Amygdala (tissue), 56 donors: ENCODE measurements at places on chromosomes 7 and 10.
A peak's percentile ranks its signal among the peaks of the same experiment; 100 is the strongest.

GRCh38 chr10:123996302-123996701, 97.1 kb downstream of the CHST15 start:
- DNase-seq: no peak

GRCh38 chr10:116752969-116753665, 10.8 kb upstream of the HSPA12A start:
- DNase-seq: peak; percentile 25

GRCh38 chr10:124087672-124088634, 5.4 kb downstream of the CHST15 start:
- DNase-seq: no peak

- DNase-seq: no peak
Observed at GRCh38 chr7:94957061-94957460, 49.7 kb downstream of the PPP1R9A start.

DNA sequence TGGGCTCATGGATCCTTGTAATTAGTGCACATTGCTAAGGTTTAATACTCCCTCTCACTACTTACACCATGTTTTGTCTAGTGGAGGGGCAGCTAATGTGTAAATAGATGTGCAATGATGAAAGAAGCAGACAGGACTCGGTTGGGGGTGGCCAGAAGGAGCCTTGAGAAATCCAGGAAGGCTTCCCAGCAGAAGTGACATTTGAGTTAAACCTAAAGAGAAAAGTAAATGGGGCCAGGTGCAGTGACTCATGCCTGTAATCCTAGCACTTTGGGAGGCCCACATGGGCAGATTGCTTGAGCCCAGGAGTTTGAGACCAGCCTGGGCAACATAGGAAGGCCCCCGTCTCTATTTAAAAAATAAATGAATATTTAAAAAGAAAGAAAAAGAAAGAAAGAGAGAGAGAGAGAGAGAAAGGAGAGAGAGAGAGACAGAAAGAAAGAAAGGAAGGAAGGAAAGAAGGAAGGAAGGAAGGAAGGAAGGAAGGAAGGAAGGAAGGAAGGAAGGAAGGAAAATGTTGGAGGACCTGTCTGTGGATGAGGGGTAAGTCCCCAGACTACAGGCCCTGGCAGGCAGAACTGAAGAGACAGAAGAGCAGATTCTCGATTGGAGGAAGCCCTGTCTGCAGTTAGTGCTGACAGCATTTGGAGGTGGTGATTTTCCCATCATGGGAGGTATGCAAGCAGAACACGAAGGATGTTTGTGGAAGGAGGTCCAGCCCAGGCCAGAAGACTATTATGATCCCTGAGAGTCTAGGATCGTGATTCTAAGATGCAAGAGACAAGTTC, 3.6 kb downstream of the ELN start:
- DNase-seq: no peak

GRCh38 chr10:76303682-76304316, 872.4 kb downstream of the LRMDA start:
- DNase-seq: peak; percentile 23

- DNase-seq: peak; percentile 44
Observed at GRCh38 chr7:130896898-130897514, 163.0 kb upstream of the KLF14 start.

- no peak for DNase-seq
Observed at GRCh38 chr7:17952387-17952786, 12.1 kb upstream of the SNX13 start.

GRCh38 chr7:123724817-123725253, 24.0 kb downstream of the WASL start:
- DNase-seq: no peak

DNA sequence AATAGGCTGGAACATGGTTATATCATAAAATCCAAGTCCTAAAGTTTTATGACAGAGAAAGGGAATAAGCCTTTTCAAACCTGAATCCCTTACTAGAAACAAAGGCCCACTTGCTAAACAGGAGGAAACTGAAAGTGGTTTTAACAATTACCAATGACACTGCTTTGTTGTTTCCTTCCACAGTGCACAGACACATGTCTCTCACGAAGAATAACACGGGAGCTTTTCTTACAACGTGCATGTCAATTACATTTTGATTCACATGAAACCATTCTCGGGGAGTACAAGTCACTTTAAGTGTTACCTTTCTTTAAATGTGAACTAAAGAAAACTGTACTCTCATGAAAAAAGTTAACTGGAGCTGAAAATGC, 1.4 kb downstream of the MRPS33 start:
- no peak for DNase-seq

GRCh38 chr7:26278770-26279169, 12.9 kb upstream of the SNX10 start:
- no peak for DNase-seq

DNA sequence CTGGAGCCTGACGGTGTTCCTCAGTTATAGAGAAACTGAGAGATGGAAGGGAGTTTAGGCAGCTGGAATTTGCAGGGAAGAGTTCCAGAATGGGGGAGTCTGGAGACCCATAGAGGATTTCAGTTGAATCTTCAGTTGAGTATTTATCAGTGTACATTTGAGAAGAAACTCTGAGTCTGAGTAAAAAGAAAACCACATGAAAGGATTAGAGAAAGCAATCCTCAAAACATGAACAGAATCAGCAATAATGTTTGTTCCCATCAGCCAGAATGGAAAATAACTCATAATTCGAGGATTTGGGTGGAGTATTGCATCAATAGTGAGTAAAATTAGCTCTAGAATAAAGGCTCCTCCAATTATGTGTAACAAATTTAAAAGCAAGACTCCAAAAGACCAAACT, 130.0 kb upstream of the AHR start:
- no peak for DNase-seq

- DNase-seq: no peak
Observed at GRCh38 chr10:33132626-33133025, 174.6 kb upstream of the ITGB1 start.

DNA sequence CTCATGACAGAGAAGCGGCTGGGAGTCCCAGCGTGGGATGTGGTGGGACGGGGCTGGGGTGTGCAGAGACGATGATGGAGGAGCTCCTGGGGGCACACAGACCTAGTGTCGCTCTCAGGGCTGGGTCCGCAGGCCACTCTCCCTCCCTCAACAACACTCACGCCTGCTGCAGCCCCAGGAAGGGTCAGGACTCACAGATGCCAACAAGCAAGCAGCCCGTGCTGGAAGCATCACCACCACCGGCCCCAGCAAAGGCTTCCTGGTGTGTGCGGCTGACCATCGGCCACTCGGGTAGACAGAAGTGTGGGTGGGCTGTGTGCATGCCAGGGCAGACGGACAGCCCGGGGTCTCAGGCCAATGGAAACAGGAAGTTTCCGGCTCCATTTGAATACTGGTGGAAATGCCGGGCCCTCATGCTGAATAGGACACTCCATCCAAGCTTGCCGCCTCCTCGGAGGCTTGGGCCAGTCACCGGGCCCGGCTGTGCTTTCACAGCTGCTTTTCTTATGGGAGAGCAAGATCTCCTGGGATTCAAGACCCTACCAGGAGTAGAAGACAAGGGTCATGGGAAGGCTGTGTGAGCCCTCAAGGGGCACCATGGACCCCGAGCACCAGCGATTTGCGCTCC, 178.1 kb downstream of the ELFN1 start:
- DNase-seq: no peak

DNA sequence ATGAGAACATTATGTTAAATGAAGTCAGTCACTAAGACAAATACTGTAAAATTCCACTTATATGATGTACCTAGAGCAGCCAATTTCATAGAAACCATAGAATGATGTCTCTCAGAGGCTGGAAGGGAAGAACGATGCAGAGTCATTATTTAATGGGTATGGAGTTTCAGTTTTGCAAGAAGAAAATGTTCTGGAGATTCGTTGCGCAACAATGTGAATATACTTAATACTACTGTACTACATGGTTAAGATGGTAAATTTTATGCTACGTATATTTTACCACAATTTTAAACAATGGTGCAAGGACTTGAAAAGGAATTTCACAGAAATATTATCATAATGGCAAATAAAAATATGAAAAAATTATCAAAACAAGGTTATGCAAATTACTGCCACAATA, 972.6 kb downstream of the KCNMA1 start:
- no peak for DNase-seq

DNA sequence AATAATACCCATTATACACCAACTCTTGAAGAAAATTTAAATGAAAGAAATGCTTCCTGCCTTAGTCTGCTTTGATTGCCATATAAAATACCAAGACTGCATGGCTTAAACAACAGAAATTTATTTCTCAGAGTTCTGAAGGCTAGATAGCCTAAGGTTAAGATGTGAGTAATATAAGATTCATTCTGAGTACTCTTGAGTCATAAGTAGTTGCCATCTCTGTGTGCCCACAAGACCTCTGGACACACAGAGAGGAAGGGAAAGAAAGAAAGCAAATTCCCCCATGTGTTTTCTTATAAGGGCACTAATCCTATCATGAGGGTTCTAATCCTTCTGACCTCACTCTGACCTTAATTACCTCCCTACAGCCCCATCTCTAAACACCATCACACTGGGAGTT, 201.2 kb downstream of the PTN start:
- no peak for DNase-seq

DNA sequence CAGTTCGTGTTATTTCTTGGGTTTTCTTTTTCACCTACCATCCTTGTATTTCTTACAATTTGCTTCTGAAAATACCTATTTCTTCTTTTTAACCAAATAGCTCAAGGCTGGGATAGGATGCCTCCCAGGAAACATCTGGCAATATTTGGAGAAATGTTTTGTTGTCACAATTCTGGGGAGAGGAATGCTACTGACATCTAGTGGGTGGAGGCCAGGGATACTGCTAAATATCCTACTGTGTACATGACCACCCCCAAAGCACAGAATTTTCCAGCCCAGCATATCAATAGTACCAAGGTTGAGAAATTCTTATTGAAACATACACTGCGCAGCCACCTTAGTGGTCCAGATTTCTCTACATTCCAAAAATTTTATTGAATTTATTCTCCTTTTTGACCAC, 55.5 kb downstream of the CNTNAP2 start:
- no peak for DNase-seq

GRCh38 chr7:22248111-22248809, 108.7 kb downstream of the RAPGEF5 start:
- no peak for DNase-seq

GRCh38 chr7:3747467-3747866, 446.4 kb downstream of the SDK1 start:
- DNase-seq: no peak

DNA sequence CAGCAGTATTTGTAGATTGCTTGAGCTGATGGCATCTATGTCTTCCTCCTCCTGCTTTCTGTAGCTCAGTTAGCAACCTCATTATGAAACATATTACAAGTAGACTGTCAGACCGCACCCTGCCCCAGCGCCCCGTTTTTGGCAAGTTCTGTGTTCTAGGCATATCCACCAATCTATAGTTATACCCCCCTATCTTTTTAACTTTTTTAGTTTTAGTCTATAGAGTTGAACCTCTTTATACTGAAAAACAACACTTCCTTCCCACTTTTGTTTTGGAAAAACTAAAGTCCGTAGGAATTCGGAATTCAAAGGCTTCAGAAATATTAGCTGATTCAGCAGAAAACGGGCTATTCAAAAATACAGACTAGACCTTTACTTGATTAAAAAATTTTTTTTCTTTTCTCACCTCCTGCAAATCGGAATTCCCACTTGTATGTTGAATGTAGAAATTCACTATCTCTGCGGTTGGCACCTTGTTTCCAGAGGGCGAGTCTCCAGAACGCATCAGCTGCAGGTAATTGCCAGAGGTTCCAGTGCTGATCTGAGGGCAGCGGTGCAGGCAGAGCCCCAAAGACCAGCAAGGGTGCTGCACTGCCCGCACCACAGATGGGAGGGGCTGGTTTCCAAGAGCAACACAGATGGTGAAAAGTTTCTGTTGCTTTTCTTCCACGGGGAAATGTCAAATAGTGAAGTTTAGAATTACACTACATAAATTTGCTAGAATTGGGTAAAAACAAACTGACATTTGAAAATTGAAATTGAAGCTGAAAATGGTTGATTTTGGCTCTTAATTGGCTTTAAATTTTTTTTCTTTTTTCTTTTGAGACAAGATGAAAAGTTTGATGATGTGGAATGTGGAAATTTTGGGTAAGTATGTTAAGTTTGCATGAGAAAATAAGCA, 2.2 kb upstream of the FZD8 start:
- DNase-seq: no peak

GRCh38 chr7:99030951-99031350, 113.0 kb downstream of the SMURF1 start:
- no peak for DNase-seq

DNA sequence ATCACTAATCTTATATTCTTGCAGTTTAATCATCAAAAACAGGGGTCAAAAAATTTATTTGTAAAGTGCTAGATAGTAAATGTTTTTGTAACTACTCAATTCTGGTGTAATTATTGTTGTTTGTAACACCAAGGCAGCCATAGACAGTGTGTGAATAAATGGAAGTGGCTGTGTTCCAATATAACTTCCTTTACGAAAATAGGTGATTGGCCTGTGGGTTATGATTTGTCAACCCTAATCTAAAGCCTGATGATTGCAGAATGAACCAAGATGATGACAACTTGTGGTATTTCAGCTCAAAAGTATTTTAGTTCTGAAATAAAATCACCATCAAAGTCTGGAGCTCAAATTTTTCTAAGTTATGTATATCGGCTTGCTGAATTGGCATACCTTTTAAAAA, 34.4 kb upstream of the ETV1 start:
- no peak for DNase-seq

DNA sequence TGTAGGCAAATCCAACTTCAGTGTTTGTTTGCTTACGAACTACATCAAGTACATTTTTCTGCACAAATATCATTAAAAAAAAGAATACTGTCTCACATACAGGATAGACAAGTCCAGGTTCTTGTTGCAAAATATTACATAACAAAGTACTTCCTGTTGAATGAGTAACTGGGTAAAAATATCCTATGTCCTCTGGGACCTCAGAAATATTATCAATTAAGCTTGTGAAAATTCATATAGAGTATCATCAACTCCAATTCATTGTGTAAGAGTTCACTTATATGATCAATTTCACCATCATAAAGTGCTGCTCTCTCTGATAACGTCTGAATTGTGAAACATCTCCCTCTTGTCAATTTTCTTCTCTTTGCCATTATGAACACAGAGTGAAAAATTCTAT, 22.6 kb downstream of the HERC4 start:
- DNase-seq: no peak

DNA sequence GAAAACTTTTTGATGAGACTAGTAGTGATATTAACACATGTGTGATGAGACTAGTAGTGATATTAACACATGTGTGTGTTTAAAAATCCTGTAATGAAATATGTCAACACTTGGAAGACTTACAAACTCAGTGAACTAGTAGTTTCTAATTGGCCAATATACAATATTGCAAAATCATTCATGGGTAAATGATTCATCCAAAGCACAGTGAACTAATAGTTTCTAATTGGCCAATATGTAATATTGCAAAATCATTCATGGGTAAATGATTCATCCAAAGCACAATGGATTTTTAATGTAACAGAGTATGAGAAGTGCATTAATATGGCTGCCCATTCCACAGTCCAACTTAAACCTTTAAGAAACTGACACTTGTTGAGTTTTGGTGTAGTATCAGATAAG, 77.8 kb downstream of the ATAD1 start:
- no peak for DNase-seq

GRCh38 chr10:32308027-32308603, 38.8 kb downstream of the EPC1 start:
- DNase-seq: no peak

- DNase-seq: no peak
Observed at GRCh38 chr10:3763035-3763456, 22.0 kb downstream of the KLF6 start.
